Foreskin keratinocyte (primary cell): ENCODE measurements at places on chromosomes 5 and 9.

DNA sequence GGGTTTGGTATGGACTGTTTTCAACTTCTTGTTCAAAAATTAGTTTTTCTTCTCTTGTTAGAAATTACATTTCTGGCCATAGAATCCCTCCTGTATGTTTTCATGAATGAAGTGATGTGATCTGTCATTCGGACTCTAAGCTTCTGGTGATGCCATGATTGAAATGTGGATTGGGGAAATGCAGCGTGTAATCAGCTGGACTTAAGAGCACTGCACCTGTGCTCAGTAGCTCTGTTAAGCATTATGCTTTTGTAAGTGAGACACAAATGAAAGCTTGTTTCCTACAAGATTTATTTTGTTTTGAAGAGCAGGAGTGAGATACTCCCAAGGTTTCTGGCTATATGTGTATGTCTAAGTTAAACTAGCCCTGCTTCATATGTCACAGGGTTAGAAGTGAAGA is 24.0 kb upstream of the FAM120AOS start:
- DNase-seq: no peak

DNA sequence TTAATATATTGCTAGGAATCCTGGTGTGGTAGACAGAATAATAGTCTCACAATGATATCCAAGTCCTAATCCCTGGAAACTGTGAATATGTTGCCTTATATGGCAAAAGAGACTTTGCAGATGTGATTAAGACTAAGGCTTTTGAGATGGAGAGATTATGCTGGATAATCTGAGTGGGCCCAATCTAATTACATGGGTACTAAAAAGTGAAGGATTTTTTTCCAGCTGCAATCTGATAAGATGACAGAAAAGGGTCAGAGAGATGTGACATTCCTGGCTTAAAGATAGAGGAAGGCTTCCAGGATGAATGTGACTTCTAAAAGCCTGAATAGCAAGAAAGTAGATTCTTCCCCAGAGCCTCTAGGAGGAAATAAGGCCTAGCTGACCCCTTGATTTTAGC is 80.7 kb upstream of the MPDZ start:
- DNase-seq: no peak

DNA sequence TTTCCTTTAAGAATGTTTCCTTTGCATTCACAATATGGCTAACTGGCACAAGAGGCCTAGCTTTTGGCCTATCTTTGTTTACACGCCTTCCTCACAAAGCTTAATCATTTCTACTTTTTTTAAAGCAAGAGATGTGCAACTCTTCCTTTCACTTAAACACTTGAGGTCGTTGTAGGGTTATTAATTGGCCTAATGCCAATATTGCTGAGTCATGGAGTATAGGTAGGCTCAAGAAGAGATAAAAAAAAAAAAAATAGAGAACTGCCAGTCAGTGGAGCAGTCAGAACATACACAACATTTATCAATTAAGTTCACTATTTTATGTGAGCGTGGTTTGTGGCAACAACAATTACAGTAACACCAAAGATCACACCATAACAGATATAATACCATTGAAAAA is 5.9 kb downstream of the FKBP15 start:
- peak; percentile 44 for DNase-seq

DNA sequence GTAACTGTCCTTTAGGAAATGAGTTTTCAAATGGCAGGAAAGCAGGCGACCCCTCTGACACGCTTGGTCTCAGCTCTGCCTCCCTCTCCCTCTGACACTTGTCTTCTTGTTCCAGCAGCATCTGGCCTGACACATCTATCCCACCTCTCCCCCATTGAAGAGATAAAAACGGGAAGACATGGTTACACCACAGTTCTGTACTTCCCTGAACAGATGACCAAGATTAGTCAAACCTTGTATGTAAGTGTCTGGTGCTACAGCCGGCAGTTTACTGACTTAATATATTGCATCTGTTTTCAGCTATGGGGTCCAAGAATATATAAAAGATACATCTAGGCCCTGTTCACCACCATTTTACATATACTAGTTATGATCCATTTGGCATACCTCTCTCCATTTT is 29.6 kb upstream of the MLLT3 start:
- DNase-seq: no peak

- DNase-seq: no peak
Measured at GRCh38 chr5:153774686-153775085, 264.0 kb downstream of the FAM114A2 start.
